ENCODE measurements at places on chromosomes 7 and 10. TPM values are rescaled to one million over a fixed set of nuclear protein-coding genes. Genes with fewer than 3 reads are reported as not detected.

CWF19L1 gene
- 21.3 TPM for total RNA-seq

PTPRZ1 gene
- total RNA-seq: not detected

GJD4 gene
- total RNA-seq: not detected

EGR2 gene
- 0.25 TPM for total RNA-seq

KIF20B gene
- 9.4 TPM for total RNA-seq

NRCAM gene
- 1.6 TPM for total RNA-seq

GIMAP1 gene
- 0.26 TPM for total RNA-seq

SAMD9L gene
- 20.5 TPM for total RNA-seq

TEX36 gene
- total RNA-seq: not detected

SPDYE1 gene
- not detected for total RNA-seq

SYCE1 gene
- total RNA-seq: 0.19 TPM

UBE2D4 gene
- 11.3 TPM for total RNA-seq

SORCS1 gene
- under 0.01 TPM for total RNA-seq

Measured in aortic smooth muscle cell (primary cell).